Fibroblast of lung (primary cell): ENCODE measurements at places on chromosomes 5 and 9. TPM values are rescaled to one million over a fixed set of nuclear protein-coding genes. Genes with fewer than 3 reads are reported as not detected.

Gene CORO2A
- under 0.01 and 0.50 TPM in 2 replicates for total RNA-seq

Gene LRRC19
- total RNA-seq: not detected in 2 replicates

Gene PAPPA
- 33.4 and 45.7 TPM in 2 replicates for total RNA-seq

Gene FAM153A
- not detected in 2 replicates for total RNA-seq

Gene AGXT2
- not detected in 2 replicates for total RNA-seq

Gene SLC34A3
- not detected in 2 replicates for total RNA-seq

Gene PGM5
- total RNA-seq: 37.5 and 113 TPM in 2 replicates
